ENCODE measurements at places on chromosomes 3 and 15.

DNA sequence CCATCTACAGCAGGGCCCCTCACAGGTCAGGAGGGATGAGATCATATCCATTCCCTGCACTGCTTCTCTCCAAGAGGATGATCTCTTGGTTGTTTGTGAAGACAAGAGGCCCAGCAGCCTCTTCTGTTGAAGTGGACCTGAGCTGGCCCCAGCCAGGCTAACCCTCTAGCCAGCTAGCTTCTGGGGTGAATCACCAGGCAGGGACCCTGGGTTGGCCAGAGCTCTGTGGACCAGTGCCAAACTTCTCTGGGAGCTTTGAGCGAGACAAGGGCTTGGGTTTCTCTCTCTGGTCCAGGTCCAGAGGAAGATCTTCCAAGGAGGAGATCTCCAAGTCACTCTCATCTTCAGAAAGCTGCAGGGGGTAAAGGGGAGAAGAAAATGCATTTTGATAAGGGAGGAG, 52.7 kb downstream of the CLDN18 start:
- DNase-seq: no peak

GRCh38 chr15:50854601-50855490, 53.6 kb upstream of the AP4E1 start:
- DNase-seq: no peak

DNA sequence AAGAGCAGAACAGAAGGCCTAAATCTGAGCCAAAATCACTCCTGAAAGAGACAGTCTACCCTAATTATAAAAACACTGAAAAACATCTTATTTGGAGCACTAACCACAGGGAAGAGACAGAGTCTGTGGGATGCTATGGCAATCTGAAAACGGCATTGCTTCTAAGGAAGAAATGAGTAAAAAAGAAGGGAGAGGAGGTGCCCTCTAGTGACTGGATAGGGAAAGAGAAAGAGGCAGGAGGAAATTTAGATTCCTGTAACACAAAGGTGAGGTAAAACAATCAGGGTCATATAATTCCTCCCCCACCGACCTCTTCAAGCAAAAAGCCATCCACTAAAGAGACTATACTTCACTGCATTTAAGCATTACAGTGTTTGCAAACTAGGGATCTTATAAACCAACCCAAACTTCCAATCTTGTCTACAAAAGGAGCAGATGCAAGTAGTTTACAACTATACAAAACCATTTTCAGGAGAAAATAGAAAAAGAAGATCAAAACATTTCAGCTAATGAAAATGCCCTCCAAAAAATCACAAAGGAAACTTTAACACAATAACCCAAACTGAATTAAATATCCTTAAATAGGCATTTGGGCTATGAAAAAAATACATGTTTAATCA, 32.6 kb downstream of the HACD2 start:
- DNase-seq: no peak

DNA sequence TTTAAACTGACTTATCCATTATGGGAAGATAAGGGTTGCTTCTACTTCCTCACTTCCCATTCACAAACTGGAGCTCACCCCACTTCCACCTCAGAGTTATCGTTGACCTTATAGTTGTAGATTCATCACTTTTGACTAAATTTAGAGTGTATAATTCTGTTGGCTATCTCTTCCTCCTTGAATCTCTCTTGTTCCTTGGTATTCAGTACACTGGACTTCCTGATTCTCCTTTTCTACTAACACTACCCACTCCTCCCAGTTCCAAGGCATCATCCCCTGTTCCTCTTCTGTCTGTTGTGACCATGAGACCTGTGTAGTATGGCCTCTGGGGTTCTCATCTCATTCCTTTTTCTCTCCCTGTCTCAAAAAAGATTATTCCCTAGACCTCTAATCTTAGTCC, 5.9 kb upstream of the GPR87 start:
- no peak for DNase-seq

DNA sequence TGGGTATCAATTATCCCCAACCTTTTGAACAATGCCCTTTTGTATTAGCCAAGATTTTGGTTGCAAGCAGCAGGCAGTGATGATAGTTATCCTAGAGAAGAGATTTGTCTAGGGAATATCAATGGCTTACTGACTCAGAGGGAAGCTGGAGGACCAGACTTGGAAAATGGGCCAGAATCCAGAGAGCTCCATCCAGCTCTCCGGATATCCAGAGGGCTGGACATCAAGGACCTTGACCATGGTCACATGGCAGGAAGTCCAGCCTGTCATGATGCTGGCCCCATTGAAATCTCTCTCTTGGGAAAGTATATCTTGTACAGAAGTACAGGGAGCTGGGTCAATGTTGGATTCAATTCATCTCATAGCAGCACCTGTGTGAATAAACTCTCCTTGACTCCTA, 148.5 kb upstream of the PDZRN3 start:
- no peak for DNase-seq

GRCh38 chr15:32856753-32857152, 138.9 kb downstream of the GREM1 start:
- no peak for DNase-seq

DNA sequence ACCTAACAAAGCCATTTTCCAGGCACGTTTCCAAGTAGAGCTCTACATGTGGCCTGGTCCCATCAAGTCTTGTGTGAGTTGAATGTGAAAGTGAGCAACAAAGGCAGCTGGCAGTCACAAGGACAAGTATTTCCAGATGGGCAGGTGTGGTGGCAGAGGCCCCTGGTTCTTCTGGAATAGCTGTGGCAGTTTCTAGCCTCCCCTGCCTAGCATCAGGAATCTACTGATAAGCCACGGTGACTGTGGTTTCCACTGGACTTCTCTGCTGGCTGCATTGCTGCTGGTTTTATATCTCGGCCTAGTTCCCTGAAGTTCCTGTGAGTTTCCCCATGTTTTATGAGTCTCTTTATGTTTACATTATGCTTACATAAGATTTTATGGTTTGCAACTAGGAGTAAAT, 117.7 kb downstream of the GOLIM4 start:
- no peak for DNase-seq

GRCh38 chr3:46609212-46609721, 3.1 kb upstream of the FAM240A start:
- DNase-seq: no peak

- no peak for DNase-seq
Measured at GRCh38 chr15:48965972-48966371, 2.3 kb upstream of the SHC4 start.

DNA sequence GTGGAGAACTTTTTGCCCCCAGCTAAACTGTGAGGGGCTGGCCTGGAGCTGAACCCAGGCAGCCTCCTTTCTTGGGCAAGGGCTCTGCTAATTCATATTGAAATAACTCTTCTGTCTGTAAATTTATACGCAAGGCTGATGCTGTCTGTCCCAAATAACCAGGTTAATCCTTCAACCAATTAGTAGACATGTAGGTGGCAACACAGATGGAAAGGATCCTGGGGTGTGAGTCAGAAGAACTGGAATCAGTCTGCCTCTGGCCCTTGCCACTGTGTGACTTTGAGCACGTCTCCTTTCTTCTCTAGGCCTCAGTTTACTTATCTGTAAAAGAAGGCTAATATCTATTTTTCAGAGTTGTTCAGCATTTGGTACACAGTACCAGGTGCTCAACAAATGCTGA, 48.3 kb upstream of the IREB2 start:
- DNase-seq: no peak

- no peak for DNase-seq
Measured at GRCh38 chr3:487614-488013, 291.1 kb downstream of the CHL1 start.
